ENCODE measurements at places on chromosomes 12 and 14. TPM values are rescaled to one million over a fixed set of nuclear protein-coding genes. Genes with fewer than 3 reads are reported as not detected.

The CDC42BPB gene
- 87.9 TPM for total RNA-seq

The P2RX7 gene
- total RNA-seq = 0.42 TPM

DNA sequence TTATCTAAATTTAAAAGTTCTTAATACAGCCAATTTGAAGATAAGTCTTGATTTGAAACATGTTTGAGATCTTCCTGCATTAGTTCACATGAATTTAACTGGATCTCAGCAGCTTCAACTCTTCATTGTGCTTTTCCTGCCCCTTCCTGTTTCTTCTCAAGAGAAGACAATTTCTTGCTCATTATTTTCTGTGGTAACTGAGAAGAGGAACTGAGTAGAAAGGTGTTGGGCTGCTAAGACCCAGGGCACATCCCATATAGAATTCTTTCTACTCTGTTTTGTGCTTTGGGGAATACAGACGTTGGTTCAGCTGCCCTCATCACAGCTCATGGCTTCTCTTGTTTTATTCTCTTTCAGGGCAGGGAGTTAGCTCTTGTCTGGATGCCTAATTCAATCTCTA lies 110.2 kb downstream of the SNAPC1 start:
- no peak for DNase-seq
- no peak overlapping the region for H3K4me3 ChIP-seq
- H3K4me1 ChIP-seq = no peaks in the 10 kb centered on the region
- no peaks in the 10 kb centered on the region for H3K36me3 ChIP-seq

DNA sequence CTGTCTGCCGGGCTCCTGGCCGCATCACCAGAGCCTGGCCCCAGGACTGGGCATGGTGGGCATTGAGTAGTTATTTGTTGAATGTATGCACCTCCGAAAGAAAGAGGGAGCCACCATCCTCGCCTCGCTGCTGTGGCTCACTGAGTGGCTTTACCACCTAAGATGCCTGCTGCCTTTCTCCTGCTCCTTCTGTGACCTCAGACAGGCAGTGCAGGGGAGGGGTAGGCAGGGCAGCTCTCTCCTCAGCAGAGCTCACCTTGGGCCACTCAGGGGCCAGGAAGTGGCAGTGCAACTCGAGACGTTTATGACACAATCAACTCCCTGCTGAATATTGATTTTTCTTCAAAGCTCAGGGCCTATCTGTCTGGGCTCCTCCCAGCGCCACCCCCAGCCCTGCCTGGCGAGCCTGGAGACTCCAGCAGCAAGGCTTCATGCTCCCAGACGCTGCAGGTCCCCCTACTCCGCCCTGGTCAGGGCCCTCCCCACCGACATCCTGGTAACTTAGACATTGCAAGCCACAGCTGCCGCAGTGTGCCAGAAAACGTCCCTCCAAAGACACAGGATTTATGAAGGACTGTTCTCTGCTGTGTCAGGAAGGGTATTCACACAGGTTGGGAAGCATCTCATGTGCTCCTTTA lies 84.3 kb upstream of the DIO3 start:
- no peak overlapping the region for H3K4me3 ChIP-seq
- H3K27me3 ChIP-seq = no peaks in the 10 kb centered on the region
- H3K4me1 ChIP-seq = peaks cover 12% of the 10 kb centered on the region
- H3K27ac ChIP-seq = no peak overlapping the region
- no peaks in the 10 kb centered on the region for H3K36me3 ChIP-seq

The TBX3 gene
- 1.0 TPM for total RNA-seq

The KRT83 gene
- total RNA-seq = not detected

DNA sequence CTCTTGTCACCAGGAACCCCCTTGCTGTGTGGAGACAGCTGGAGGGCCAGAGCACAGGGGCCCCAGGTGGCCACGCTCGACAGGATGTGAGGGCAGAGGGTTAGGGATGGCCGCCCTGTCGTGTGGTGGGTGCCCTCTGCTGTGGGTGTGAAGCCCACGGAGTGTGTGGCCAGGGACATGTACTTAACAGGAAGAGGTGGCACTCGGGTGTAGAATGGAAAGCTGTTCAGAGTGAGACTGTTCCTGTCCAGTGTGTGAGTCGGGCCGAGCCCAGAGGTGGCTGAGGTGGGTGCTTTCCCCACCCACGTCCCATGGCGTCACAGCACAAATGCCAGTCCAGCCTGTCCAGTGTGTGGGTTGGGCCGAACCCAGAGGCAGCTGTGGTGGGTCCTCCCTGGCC lies 47.1 kb downstream of the FBRSL1 start:
- no peak overlapping the region for H3K4me3 ChIP-seq
- H3K36me3 ChIP-seq = no peaks in the 10 kb centered on the region
- H3K27me3 ChIP-seq = peaks cover 65% of the 10 kb centered on the region
- DNase-seq = no peak

DNA sequence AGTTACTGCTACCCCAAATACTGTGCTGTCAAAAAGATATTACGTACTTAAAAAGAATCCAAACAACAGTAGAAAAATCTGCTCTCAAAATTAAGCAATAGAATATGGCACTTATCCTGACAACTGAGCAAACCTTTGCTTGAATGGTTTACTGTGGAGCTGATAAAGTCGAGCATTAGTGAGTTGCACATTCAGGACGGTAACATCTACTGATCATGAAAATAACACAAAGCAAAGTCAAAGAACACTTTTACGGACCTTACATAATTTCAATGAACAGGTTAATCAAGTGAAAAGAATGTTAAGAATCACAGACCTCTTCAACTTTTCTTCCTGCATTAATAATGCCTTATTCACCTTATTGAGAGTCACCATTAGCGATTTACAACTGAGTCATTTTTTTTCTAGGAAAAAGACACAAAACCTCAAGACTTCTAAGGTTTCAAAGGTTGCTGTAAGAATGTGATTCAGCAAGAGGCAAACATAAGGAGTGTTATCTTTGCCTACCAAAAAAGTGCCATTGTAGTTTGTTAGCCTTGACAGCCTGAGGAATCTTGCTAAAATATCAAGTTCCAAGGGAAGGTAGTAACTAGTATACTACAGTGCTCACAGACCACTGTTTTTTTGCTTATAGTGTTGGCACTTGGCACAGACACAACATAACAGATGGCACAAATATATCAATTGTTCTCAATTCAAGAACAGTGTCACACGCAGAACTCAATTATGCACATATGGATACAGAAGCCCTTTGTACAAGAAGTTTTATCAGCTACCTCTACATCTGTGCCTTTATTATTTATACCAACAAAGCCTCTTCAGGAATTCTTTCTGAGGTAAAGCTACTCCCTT lies 334.2 kb upstream of the RPL10L start:
- H3K4me1 ChIP-seq = no peaks in the 10 kb centered on the region
- no peaks in the 10 kb centered on the region for H3K36me3 ChIP-seq
- DNase-seq = no peak
- no peaks in the 10 kb centered on the region for H3K27me3 ChIP-seq

- H3K27me3 ChIP-seq = no peaks in the 10 kb centered on the region
- no peak overlapping the region for H3K27ac ChIP-seq
- no peaks in the 10 kb centered on the region for H3K4me1 ChIP-seq
- no peak overlapping the region for H3K4me3 ChIP-seq
- no peaks in the 10 kb centered on the region for H3K36me3 ChIP-seq
- DNase-seq = no peak
These were observed 125.5 kb downstream of the LMNTD1 start for GRCh38 chr12:25427337-25428249.

DNA sequence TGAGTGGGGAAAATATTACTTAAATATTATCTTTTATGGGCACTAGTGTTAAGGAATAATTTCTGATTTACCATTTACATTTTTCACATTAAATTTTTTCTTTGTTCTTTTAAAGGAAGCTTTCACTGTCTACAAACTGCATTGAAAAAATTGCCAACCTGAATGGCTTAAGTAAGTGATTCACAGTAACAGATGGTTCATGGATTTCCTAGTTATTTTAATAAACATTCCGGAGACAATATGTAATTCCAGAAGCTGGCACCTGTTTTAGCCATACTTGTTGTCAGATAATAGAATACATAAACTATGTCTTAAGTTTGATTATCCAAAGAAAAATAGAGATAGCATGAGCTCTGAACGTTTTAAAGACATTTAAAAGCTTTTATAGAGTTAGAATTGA lies 17.1 kb downstream of the DNAL1 start:
- no peak for DNase-seq
- H3K27ac ChIP-seq = no peak overlapping the region
- H3K36me3 ChIP-seq = no peaks in the 10 kb centered on the region
- H3K4me3 ChIP-seq = no peak overlapping the region
- H3K27me3 ChIP-seq = no peaks in the 10 kb centered on the region

- H3K27ac ChIP-seq = no peak overlapping the region
- no peak for DNase-seq
- no peaks in the 10 kb centered on the region for H3K4me1 ChIP-seq
- H3K27me3 ChIP-seq = no peaks in the 10 kb centered on the region
- H3K4me3 ChIP-seq = no peak overlapping the region
- no peaks in the 10 kb centered on the region for H3K36me3 ChIP-seq
These were observed 111.7 kb downstream of the SEC23A start for GRCh38 chr14:38991299-38991698.

The PHETA1 gene
- total RNA-seq = 13.7 TPM

The INSM2 gene
- total RNA-seq = not detected

DNA sequence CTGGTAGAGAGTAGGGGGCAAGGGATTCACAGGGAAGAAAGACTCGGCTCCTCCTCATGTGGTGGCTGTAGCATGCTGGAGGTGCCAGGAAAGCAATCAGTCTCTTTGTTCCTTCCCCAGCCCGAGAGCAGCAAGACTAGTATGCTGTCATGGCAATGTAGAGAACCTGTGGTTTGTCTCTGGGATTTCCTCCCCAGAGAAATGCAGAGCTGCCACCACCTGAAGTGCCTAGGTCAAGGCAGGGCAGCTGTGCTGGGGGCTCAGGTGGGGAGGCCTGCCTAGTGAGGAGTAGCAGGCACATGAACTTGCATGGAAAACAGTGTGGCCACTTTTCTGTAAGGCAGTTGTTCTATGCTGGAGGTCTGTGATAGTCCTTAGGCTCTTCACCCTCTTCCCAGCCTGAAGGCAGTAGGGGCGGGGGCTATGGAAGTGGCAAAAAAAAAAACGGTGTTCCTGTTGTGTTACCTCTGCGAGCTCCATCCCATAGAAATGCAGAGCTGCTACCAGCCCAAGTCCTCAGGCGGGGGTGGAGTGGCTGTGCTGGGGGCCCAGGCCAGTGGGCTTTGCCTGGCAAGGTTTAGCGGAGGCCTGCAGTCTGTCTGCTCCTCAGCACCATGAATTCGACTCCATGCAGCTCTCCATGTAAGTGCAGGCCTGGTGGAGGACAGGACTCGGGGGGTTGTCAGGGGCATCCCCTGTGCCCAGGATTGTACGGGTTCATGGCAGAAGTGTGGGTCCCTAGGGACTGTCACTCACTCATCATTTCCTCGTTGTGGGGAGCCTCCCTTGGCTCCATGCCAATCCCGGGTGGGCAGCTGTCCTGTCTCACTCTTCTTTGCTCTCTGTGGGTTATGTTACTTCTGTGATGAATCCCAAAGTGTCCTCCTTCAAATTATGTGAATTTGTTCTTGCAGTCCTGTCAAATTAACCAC lies 4.1 kb upstream of the CLEC4D start:
- H3K27ac ChIP-seq = no peak overlapping the region
- no peaks in the 10 kb centered on the region for H3K36me3 ChIP-seq
- H3K4me1 ChIP-seq = peaks cover 17% of the 10 kb centered on the region
- H3K4me3 ChIP-seq = no peak overlapping the region
- no peaks in the 10 kb centered on the region for H3K27me3 ChIP-seq
